Epithelial cell of prostate (primary cell): ENCODE measurements at places on chromosomes 3 and 15.
A peak's percentile ranks its signal among the peaks of the same experiment; 100 is the strongest.

DNA sequence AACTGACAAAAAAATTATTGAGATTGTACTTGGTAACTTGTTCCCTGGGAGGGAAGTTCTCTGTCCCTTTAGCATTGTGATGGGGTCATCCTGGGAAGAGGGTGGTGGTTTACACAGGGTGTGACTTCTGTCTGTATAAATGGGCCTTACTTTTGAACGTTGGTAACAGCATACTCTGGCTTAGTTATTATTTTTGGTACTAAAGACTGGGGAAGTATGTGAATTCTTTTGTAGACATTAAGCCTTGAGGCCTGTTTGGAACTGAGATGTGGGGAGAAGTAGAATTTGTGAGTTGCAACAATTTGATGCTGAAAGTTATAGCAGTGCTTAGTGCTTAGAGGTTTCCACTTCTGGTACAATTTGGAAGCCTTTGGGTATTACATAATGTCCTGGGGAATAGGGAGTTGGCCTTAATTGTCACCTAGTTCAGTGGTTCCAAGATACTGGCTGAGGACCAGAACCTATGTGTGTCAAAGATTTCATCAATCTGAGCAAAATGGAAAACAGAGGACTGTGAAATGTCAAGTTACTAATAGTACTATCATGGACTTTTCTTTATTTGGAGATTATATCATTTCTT, 15.9 kb downstream of the TLNRD1 start:
- no peak for DNase-seq

GRCh38 chr3:73719861-73720260, 95.1 kb upstream of the PDZRN3 start:
- DNase-seq = no peak

GRCh38 chr15:64897345-64897985, 14.2 kb upstream of the ANKDD1A start:
- DNase-seq = no peak

DNA sequence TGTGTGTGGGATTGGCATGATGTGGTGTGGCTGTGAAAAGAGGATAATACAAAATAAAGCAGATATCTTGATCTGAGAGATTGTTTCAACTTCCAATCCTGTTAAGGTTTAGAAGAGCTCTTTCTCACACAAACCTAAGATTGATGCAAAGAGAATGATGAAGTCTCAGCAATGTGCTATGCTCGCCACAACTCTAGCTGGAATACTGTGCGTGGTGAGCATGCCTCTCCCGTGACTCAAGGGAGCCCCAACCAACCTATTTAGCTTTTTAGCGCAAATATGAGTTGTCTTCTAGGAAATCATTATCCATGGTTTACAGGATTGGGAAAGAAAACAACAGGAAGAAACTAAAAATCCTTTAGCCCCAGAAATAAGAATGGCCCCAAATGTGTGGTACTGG, 28.5 kb downstream of the BTLA start:
- DNase-seq = no peak

GRCh38 chr15:70246623-70247220, 149.0 kb upstream of the TLE3 start:
- no peak for DNase-seq

GRCh38 chr3:79773291-79773690, 5.5 kb upstream of the ROBO1 start:
- DNase-seq = no peak

- DNase-seq = no peak
Observed at GRCh38 chr3:46907271-46907670, 29.8 kb downstream of the PTH1R start.

- no peak for DNase-seq
Observed at GRCh38 chr3:96813820-96814650, at the start of gene EPHA6. EPHA6 (plus strand) TSS chr3:96814594.

- DNase-seq = no peak
Observed at GRCh38 chr15:62426387-62426956, 261.4 kb upstream of the C2CD4B start.

DNA sequence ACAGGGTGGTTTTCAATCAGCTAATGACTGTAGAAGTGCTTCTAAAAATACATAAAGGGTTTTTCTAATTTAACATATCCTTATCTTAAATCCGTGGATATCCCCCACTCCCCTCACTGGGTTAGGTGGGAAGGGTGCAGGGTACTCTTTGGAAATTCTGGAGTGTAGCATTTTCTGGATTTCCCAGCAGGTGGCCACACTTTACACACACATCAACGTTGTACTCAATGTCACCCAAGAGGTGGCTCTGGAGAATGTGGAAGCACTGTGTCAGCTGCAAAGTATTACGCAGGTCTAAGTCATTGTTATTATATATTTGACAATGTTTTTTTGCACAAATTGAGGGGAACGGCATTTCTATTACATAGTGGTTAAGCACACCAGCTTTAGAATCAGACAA, 168.8 kb downstream of the CHDH start:
- no peak for DNase-seq

DNA sequence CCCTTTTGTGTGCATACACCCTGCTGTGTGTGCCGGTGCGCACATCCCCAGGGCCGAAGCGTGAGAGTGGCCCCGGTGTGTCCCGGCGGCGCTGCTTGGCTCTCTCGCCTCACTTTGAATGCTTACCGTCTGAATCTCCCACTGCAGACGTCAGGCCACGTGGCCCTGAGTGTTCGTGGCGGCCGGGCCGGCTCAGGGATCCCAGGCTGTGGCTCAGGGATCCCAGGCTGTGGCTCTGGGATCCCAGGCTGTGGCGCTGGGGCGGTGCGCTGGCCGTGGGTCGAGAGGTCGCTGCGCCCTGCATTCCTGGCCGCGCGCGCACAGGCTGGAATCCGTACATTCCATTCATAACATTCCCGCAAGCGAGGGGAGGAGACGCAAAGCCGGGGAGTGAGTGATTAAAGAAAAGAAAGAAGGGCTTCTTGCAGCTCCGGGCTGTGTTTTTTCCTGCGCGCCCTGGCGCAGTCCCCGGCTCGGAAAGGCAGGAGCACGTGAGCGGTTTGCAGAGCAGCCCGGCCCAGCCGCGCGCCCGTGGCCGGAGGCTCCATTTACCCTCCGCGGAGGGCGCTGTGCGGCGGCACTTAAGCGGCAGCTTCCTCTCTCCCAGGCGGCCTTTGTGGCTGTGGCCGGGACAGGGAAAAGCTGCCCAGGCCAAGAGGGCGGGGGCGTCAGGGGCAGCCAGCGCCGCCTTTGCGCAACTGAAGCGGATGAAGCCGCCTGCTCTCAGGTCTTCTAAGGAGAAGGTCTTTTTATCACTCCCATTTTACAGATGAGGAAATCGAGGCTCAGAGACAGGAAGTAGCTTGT, 87.0 kb upstream of the ALDH1L1 start:
- DNase-seq = no peak

DNA sequence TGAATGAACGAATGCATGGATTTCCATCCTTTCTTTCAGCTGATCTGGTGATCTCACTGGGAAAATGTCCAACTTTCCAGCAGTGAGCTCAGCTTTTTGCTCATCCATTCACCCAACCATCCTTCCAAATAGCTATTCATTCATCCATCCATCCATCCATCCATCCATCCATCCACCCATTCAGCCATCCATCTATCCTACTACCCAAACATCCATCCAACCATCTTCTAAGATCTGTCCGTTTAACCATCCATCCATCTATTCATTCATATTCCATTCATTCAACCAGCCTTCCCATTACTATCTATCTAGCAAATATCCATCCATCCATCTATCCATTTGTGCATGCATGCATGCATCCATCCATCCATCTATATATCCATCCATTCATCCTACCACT, 39.4 kb downstream of the WNT7A start:
- no peak for DNase-seq

GRCh38 chr15:81184188-81184587, 12.5 kb upstream of the IL16 start:
- DNase-seq = no peak

DNA sequence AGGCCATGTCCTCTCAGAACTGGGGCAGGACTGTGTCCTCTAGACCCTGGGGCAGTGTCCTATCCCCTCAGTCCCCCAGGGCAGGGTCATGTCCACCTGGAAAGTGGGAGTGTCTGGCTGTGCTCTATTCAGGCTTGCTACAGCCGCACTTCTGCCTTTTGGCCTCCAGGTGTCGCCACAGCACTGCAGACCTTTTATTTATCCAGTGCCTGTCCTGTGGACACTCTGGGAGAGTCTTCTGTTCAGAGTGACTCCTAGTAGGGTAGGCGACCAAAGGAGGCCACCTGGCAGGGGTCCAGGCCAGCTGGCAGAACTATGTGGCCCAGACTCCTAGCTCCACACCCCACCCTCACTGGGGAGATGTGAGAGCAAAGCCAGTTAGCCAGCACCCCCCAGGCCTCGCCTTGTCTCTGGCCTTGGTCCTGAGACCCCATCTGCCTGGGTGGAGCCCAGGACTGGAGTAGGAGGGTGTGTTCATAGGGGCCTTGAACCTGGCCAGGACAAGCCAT, 3.9 kb downstream of the TMIE start:
- DNase-seq = no peak

GRCh38 chr3:111238885-111239284, 167.3 kb downstream of the NECTIN3 start:
- no peak for DNase-seq

- DNase-seq = no peak
Observed at GRCh38 chr3:127034990-127035652, 52.2 kb downstream of the PLXNA1 start.

- no peak for DNase-seq
Observed at GRCh38 chr3:30503446-30503845, 103.0 kb upstream of the TGFBR2 start.

GRCh38 chr3:50272911-50273688, 4.2 kb downstream of the SEMA3B start:
- no peak for DNase-seq

DNA sequence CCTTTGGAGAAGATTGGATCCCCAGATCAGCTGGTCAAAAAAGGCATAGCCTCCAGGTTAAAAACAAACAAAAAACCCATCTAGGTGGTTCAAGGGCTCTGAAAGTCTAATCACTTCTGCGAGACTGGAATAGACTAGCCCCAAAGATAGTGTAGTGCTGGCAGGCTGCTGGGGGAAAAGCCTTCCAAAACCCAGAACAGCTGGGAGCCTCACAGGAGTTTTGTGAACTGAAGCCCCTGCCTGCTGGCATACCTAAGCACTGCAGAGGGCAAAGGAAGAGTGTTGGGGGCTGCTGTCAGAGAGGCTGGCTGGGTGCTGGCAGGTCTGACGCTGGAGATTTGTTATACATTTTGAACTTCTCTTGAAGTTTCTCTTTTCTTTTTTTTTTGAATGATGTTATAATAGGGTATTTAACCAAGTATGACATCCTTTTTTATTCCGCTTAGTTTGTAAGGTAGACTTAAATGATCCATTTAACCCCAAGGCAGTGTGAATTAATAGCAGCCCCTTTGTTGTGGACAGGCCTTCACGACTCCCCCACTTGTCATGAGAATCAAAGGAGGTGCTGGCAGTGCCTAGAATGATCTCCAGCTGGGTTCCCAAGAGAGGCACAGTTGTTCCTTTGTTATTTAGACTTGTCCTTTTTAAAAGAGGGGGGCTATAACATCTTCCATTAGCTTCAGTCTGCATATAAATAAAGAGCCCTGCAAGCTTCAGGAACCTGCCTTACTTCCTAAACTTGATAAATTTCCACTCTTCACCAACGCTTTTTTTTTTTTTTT, 53.9 kb downstream of the CRTC3 start:
- DNase-seq = no peak

- no peak for DNase-seq
Observed at GRCh38 chr3:113556316-113556945, 24.1 kb downstream of the SIDT1 start.

DNA sequence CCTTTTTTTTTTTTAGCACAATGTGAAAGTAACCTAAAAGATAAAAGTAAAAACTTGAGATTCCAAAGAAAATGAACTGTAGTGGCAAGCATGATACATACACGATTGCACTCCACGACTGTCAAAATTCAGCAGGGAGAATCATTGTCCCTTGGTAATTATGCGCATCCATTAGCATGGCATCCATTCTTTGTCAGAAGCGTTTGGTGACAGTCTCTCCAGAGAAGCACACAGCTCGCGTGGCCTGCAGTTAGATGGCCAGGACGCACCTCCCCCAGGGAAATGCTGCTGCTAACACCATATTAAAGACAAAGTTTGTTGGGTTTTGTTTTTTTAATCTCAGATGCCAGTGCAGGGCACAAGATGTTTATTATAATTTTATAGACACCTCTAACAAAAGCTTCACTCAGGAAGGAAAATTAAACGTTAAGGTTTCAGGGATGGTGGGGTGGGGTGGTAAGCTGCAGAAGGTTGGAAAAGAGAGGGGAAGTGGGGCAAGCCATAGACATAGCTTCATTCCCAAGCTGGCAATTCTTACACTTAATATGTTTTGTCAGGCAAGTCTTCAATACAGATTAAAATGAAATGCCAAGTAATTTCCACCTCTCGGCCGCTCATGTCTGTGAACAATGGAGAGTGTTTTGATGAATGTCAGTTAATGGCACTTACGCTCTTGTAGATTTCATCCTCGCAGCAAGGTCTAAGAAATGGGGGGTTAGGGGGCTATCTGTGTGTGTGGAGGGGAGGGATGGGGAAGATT, 142.8 kb upstream of the TOPAZ1 start:
- DNase-seq = no peak

GRCh38 chr3:180283251-180283650, 246.5 kb upstream of the PEX5L start:
- no peak for DNase-seq

DNA sequence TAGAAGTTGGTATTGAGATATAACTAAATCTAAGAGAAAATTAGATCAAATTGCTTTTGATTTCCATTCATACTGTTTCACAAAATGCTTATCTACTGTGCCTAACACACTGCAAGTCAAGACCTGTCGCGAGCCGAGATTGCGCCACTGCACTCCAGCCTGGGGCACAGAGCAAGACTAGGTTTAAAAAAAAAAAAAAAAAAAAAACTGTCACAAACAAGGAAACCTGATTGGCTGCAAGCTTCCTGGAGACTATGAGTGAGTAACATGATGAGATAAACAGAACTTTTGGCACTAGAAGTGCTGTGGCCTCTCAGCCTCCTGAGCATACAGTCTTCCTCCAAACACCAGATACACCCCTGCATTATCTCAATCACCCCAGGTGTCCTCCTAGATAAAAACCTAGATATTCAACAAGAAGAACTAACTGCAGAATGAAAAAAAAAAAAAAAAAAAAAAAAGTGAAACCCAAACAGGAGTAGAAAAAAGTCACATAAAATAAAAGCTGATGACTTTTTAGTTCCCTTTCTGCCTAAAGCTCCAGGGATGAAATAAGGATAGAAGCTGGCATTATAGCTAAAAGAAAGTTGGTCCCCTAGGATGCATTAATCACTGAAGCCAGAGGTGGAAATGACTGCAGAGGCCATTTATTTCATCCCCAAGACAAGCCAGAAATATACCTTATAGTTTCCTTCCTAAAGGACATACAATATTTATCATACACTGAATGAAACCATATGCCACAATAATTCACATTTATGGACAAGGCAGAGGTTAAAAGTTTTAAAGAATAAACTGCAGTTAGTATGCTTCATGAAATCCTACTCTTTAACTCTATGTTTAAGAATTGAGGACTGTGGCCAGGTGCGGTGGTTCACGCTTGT, 82.4 kb downstream of the P3H2 start:
- DNase-seq = peak; percentile 81

DNA sequence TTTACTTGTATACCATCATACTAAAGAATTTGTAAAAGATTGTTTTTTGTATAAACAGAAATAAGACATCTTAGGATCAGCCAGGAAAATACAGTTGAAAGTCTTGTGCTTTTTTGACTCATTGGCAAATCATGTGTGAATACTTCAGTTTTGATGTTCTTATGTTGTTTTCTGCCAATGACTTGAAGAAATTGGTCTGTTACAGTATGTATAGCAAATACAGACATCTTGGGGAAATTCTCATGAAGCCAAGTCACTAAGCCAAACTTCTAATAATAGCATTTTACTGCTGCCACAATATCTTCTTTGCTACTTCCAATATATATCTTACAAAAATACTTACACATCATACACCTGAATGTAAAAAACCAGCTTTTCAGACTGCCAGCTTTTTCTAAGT, 83.2 kb downstream of the DZIP3 start:
- no peak for DNase-seq
